Stimulated activated CD4-positive, alpha-beta T cell treated with anti-CD3 and anti-CD28 coated beads, Interleukin-1b, Interleukin-23, amount 100 ng/mL, for 48 hours (primary cell): ENCODE measurements at places on chromosomes 2 and 18.

GRCh38 chr2:11753886-11754699 is 7.7 kb downstream of the LPIN1 start:
- DNase-seq: peak; percentile 81

DNA sequence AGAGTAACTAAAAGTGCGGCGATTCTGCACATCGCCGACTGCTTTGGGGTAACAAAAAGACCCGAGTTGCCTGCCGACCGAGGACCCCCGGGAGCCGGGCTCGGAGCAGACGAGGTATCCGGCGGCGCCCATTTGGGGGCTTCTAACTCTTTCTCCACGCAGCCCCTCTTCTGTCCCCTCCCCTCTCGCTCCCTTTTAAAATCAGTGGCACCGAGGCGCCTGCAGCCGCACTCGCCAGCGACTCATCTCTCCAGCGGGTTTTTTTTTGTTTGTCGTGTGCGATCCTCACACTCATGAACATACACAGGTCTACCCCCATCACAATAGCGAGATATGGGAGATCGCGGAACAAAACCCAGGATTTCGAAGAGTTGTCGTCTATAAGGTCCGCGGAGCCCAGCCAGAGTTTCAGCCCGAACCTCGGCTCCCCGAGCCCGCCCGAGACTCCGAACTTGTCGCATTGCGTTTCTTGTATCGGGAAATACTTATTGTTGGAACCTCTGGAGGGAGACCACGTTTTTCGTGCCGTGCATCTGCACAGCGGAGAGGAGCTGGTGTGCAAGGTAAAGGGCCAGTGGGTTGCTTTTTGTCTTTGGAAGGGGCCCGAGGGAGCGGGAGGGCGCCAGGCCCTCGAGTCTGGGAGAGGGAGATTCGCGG is 1.4 kb downstream of the TRIB2 start:
- DNase-seq: peak; percentile 15

- peak; percentile 35 for DNase-seq
These were observed 69.6 kb downstream of the EML4 start for GRCh38 chr2:42238644-42239288.

GRCh38 chr18:41719808-41720207 is 235.2 kb upstream of the PIK3C3 start:
- no peak for DNase-seq

- DNase-seq: no peak
These were observed 64.5 kb downstream of the LYPD6 start for GRCh38 chr2:149394864-149395263.

DNA sequence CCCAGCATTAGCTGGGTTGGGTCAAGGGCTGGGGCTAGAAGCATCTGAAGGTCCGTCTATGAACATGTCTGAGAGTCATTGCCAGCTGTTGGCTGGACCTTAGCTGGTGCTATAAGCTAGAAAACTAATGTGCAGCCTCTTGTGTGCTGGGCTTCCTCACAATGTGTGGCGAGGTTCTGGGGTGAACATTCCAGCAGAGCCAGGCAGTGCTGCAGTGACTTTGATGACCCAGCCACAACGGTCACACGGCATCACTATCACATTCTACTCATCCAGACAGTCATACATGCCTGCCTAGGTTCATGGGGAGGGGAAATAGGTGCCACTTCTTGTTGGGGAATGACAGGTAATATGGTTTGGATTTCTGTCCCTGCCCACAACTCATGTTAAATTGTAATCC is 260.5 kb downstream of the CYP26B1 start:
- DNase-seq: no peak

DNA sequence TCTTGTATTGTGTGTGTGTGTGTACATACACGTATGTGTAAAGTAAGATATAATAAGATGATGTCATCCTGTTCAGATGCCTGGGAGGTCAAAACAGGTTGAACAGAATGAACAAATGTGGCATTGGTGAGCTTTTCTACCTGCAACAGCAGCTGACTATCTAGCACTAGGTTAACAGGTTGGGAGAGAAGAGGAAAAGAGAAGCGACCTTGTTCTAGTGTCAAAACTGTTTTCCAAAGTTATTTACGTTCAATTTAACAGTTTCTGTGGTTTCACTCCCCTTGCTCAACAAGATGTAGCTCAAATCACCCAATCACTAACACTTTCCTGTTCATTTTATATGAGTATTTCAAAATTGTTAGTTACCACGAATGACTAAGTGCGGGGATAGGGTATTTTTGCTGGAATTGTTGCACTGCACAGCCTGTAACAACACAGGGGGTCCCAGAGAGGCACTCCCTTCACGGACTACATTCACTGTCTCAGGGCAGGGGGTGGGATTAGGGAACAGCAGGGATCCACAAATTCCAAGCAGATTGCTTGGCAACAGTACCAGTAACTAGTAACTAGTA is 67.5 kb upstream of the DTNB start:
- DNase-seq: no peak

DNA sequence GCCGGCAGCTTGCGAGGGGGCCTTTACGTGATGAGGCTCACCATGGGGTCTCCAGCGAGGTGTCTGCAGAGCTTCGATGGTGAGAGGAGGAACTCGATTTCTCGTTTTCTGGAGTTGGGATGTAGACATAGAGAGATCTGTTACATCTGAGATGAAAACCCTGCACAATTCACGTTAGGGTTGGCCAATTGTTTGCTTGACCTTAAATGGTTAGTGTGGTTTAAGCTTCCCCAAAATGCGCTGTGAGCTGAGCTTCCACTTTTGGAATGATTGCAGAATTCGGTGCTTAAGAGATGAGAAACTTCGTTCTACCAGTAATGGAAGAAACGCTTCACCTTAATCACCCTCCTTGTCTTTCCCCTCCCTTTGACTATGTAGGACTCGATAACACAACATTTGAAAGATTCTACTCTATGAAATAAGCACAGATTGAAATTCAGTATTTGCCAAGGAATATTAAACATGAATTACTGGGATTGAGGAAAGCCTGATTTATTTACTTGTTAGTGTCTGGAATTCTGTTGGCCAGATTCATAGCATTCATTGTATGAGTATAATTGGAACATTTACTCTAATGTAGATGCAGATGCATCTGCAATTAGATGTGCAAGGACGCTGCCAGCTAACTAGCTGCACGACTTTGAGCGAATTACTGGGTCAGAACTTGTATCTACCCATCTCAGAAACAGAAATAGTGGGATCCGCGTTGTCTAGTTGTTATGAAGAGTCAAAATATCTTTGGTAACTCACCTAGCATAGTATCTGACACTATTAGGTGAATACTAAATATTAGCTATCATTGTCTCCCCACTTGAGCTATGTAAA is 1.6 kb upstream of the KLF7 start:
- DNase-seq: peak; percentile 44

GRCh38 chr2:129904532-129905446 is 74.7 kb upstream of the RAB6C start:
- no peak for DNase-seq

DNA sequence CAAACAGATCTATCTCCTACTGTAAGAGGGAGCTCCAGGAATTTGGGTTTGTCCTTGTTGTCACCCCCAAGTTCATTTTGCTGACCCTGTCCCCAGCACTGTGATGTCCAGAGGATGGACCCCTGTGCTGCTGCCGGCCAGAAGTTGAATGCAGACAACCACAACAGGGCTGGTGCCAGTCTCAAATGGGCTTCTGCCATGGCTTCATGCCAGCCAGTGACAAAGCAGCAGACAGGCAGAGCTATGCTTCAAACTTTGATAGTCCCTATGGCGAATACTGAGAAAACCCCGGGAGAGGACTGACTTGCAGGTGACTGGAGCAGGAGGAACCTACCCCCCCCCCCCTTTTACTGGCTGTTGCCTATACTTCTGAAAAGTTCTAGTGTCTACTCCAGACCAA is 3.2 kb downstream of the SMAD7 start:
- no peak for DNase-seq

- DNase-seq: no peak
These were observed 70.3 kb upstream of the SMAD7 start for GRCh38 chr18:49021076-49021432.

DNA sequence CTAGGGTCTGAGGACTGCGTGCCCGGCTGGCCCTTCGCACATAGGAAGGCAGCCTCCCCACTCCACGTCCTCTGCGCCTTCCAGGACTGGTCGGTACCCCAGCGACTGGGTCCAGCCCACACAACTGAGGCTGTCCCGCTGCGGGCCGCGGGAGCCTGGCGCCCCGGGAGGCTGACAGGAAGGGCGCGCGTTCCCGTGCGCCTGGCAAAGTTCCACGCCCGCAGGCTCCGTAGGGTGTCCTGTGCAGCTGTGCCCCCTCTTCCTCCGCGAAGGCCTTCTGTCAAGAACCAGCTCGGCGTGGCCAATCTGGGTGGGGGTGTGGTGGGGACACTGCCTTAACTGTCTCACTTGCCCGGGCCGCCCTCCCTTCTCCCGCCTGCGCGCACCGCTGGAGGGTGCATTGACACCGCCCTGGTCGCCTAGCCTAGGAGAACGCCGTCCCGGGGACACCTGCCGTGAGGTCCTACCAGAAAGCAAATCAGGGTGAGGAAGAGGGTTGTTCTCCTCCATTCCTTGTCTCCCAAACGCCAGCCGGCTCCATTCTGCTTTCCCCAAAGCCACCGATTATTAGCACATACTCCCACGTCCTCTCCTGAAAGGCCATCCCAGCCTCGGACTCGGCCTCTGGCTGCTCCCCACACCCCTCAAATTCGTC is 618 bp upstream of the LYPD1 start:
- DNase-seq: no peak

- no peak for DNase-seq
These were observed 35.3 kb downstream of the MYOM1 start for GRCh38 chr18:3184275-3184963.

- no peak for DNase-seq
These were observed 12.1 kb downstream of the NEURL3 start for GRCh38 chr2:96493072-96493471.

- DNase-seq: no peak
These were observed 99.1 kb upstream of the ARHGAP15 start for GRCh38 chr2:143030127-143030526.

- no peak for DNase-seq
These were observed 130.0 kb downstream of the ARL4C start for GRCh38 chr2:234366891-234367290.

DNA sequence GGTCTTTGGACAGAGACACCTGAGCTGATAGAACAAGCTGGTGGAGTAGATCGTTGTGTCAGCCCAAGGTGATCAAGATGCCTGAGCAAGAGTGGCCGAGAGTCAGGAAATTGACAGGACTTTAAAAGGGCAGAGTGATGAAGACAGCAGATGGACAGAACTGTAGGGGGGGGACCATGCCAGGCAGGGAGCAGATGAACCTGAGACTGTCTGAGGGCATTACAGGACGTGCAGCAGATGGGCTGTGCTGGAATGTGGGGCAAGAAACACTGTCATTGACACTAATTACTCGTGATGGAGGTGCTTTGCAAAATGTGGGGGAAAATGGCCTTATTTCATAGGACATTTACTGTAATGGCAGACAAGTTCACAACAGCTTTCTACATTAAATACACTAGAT is 225.0 kb downstream of the THSD7B start:
- no peak for DNase-seq

DNA sequence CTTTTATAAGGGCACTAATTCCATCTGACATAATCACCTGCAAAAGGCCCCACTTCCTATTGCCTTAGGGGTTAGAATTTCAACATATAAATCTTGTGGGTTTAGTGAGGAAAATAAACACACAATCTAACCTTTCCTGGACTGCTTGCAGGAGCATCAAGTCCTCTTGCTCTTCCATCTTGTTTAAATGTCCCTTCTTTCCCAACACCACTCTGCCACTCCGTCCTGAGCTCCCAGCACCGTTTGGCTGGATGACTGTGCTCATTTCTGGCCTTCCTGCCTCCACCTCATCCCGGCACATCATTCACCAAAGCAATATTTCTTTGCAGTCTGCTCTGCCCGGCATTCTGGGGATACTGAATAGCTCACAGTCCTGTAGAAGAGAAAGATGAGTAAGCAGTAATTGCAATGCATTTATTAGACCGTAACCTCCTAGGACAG is 247.8 kb downstream of the BCL2 start:
- DNase-seq: no peak

DNA sequence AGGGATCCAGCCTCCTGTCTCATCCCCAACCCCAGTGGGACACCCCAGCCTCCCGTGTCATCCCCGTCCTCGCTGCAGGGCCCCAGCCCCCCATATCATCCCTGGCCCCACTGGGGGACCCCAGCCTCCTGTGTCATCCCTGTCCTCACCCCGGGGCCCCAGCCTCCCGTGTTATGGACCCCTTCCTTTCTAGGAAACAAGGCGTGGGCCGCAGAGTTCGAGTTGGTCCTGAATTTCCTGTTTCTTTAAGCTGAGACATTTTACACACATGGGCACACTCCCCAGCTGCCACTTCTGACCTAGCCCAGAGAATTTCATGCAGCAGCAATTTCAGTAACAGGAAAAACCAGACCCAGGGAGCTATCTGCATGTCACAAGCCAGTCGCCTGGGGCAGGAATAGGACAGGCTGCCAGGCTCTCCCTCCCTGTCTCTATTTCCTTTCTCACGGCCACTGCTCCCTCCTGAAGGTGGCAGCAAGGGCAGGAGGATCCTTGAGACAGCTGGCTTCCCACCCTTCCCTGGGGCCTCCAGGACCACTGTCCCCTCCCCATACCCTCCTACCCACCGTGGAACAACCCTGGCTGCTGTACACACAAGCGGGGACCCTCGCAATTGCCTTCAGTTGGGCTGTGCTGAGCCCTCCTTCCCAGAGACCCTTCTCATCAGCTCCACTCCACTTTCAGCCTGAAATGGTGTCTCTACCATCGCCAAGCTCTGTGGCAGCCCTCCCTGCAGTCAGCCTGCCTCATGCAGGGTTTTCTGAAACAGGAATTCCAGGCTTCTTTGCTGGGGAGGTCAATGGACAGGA is 141.9 kb upstream of the ID2 start:
- no peak for DNase-seq

DNA sequence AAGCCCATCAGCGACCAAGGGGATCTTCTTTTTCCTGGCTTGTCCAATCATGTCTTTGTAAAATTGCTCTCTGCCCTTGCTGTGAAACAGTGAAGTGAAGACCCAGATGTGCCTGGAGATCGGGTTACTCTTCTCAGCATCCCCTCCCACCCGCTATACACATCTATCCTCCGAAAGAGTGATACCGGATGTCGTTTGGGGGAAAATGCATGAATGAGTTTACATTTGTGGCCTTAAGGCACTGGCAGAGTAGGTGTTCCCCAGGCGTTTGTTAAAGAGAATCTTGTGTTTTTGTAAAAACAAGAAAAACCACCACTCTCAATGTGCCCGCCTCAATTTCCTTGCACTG is 528.3 kb downstream of the CMPK2 start:
- DNase-seq: no peak

DNA sequence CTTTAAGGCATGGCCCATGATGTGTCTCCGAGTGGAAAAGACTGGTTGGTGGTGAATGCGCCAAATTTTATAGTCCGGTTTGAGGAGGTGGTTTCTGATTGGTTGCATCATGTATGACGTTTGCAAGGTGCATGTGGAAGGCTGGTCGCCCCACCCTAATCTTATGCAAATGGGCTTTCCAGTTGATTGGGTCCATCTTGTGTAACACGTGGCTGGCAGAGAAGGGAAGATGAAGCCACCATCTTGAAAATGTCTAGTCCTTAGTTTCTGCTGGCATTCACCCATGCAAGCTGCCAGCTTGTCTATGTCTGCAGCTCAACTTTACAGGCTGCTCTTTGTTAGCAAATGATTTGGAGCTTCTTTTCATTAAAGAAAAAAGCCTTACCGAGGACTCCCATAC is 132.2 kb downstream of the PIK3C3 start:
- no peak for DNase-seq

- no peak for DNase-seq
These were observed 90.5 kb downstream of the NXPH2 start for GRCh38 chr2:138689705-138690104.

GRCh38 chr2:64036034-64036705 is 16.9 kb upstream of the VPS54 start:
- DNase-seq: no peak
